ENCODE measurements at places on chromosomes 13 and 19. TPM values are rescaled to one million over a fixed set of nuclear protein-coding genes. Genes with fewer than 3 reads are reported as not detected.

- DNase-seq, result no peak
Measured at GRCh38 chr19:23378948-23379347, 16.3 kb downstream of the ZNF91 start.

DNA sequence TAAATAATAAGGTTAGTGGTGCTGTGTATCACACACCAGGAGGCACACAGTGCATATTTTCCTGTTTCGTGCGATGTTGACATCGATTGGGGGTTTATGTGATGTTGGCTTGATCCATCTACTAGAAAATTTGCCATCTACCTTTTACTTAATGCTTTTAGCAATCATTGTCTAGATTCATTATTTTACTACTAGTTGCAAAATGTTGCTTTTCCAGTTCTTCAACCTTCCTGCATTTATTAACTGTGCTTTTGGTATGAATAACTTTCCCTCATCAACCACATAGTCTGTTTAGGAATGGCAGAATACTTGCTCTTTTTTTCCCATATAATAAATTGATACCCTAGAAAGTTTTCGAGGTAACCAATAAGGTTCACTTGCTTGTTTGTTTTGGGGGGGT is 17.5 kb downstream of the C13orf42 start:
- peak; percentile 36 for DNase-seq

DNA sequence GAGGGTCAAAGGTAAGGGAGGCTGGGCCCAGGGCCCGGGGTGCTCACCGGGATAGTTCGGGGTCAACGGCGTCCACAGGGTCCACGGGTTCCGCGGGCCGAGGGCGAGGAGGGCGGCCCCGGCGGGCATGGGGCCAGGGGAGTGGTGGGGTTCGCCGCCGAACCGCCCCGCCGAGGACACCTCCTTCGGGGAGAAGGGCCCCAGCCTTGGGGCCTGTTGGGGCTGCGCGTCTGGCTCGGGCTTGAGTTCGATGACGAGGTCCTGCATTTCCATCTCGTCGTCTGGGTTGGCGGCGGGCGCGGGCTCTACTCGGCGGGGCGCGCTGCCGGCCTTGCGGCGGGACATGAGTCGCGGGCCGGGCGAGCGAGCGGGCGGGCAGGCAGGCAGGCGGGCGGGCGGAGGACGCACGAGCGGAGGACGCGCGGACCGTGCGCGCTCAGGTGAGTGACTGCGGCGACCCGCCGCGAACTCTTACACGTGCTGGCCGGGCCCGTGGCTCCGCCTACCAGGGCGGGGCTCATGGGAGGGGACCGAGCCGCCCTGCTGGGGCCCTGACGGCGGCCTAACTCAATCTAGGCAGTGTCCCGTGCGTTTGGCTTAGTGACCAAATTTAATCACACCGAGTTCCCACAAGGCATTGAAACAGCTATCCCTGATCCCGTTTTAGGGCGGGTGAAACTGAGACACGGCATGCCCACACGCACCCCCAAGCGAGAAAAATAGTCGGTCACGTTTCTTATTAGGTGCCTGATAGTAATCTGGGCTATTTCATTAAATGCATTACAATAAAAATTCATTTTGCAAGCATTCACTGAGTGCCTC is at the start of gene ZNF296:
Gene ZNF296 (minus strand): TSS at position 450 of the 822 bp plus-strand sequence. CDS start 105 bp downstream, at position 345.
- DNase-seq, result no peak

GRCh38 chr19:33796164-33796875 is at the start of gene KCTD15:
Gene KCTD15 (plus strand): TSS chr19:33796870. CDS start chr19:33800455, 3,585 bp downstream.
- DNase-seq, result no peak

DNA sequence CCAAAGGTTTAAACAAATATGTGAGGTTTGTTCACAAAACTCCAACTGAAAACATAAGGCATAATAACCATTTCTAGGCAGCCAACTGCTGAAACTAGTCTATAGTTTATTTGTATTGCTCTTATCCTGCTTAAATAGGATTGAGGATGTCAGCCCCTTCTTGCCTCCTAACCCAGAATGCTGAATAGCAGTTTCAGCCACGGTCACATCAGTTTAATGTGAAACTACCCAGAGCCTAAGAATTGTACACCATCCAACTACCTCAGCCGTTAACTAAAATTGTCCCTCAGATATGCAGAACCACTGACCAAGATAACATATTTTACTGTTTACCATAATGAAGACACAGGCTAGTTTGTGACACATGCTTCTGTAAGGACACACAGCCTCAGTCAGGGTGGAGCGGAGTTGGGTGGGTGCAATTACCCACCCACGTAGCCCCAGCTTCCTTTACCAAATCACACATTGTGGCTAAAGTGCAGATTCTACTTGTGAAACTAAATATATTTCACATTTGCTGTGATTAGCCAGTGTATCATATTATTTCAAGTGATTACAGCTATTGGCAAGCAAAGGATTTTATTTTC is 259.9 kb downstream of the EFNB2 start:
- DNase-seq, result no peak

DNA sequence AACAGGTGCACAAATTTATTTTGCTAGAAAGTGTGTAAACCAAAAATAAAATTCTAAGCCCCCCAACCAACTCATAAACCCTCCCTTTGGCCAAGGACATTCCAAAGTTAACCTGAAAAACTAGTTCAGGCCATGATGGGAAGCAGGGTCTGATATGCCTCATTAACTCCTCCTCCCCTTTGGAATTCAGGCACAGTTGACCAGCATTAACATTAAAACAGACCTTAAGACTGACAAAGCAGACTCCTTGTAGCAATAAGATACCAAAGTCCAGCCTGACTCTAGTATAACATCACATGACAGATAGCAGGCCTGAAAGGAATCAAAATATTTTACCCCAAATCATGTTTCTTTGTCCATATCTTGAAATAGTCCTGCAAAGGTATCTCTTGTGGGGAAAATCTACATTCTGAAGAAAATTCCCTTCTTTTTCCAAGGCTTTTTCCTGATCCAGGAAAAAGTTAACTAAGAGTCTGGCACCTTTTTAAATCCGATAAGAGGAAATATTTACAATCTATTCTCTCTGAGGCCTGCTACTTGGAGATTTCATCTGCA is 19.7 kb downstream of the NEK5 start:
- DNase-seq, result no peak

DNA sequence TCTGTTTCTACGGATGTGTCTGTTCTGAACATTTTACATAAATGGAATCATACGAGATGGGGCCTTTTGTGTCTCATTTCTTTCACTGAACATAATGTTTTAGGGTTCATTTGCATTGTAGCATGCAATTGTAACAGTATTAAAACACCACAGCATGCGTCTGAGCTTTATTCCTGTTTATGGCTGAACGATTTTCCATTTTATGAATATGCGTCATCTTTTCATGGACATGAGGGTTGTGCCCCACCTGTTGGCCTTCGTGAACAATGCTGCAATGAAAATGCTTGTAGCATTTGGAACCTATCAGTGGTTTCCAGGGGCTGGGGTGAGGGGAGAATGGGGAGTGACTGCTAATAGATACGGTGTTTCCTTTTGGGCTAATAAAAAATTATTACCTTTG is 5.1 kb downstream of the OR10H1 start:
- DNase-seq, result no peak

The NLRP4 gene
- not detected for polyA plus RNA-seq

The CD70 gene
- polyA plus RNA-seq, result not detected

The DIAPH3 gene
- 15.3 TPM for polyA plus RNA-seq

The ELSPBP1 gene
- polyA plus RNA-seq, result not detected

Measured in left renal pelvis (tissue), 4 donors.